ENCODE measurements at places on chromosomes 1 and 21.

DNA sequence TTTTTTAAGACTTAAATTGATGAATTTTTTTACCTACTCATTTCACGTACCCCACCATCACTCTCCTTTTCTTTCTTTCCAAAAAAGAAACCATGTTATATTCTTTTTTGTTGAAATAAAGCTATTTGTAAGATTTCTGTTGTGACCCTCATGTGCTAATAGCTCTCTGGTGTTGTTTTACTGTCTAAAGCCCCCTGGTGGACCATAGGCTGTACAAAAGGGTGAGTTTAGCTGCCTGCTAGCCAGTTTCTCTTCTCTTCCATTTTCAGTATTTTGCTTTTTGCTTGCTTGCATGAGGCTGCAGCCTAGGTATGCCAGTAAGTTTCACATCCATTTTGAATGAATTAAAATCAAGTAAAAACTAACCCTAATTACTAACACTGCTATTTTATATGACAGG, 15.6 kb upstream of the VAMP3 start:
- peak; percentile 5 for DNase-seq

DNA sequence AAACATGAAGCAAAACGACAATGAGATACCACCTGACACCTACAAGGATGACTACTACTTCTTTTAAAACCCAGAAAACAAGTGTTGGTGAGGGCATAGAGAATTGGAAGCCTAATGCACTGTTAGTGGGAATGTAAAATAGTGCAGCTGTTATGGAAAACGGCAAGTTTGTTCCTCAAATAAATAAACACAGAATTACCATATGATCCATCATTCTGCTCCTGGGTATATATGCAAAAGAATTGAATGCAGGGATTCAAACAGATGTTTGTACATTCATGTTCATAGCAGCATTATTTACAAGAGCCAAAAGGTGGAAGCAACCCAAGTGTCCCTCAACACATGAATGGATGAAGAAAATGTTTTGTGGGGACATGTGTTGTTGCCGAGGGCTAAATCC, 1.4 kb upstream of the S100A8 start:
- no peak for DNase-seq

DNA sequence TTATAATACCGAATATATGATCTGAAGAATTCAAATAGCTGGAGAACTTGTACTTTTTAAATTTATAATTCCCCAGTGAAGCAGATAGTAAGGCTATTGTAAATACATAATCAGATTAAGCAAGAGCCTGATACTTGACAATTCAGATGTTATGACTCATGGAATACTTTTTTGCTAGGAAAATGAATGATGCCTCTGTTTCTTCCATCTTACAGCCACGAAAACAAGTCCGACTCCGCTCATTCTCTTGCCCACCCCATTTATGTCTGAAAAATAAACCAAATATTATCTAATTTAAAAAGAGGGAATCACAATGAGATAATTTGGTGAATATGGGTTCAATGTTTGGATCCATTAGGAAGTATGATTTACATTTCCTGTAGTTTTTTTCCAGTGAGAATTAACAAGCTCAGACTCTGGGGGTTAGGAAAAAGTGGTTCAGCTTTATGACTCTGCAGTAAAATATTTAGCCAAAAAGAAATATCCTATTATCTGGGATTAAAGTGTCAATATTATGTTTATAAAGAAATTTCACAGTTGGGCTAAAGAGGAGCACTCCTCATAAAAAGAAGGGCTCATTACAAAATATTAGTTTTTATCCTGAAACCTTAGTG, 50.4 kb upstream of the DAB1 start:
- DNase-seq = peak; percentile 46

- peak; percentile 20 for DNase-seq
These were observed 149.9 kb upstream of the CAMK1G start for GRCh38 chr1:209433649-209434031.

DNA sequence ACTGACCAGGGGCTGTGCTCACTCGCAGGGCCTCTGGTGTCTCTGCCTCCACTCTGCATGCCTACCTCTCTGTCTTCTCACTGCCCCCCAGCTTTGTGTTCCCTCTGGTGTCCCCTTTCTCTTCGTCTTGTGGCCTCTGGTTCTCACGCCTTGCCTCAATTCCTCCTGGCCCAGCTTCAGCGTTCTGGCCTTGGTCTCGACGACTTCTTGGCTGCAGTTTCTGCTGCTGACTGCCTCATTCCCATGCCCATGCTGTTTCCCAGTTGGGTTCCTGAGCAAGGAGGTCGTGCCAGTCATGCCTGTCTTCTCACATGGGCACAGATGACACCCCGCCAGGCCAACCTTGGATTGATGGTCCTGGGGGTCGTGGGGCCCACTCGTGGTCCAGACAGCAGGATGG, 423.0 kb upstream of the VAMP3 start:
- DNase-seq = no peak

DNA sequence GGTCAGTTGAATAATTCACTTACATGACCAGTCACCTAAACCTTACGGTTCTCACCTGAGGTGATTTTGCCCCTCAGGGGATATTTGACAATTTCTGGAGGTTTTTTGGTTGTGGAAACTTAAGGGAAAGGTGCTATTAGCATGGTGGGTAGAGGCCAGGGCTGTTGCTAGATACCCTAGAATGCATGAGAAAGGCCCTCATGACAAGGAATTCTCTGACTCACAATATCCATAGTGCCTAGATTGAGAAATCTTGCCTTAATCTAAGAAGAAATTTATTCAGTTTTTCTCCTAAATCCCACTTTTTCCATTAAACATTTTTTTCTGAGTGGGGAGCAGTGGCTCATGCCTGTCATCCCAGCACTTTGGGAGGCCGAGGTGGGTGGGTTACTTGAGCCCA, 119.7 kb downstream of the TGFB2 start:
- DNase-seq = peak; percentile 40

GRCh38 chr1:61152469-61153105, 70.2 kb downstream of the NFIA start:
- DNase-seq = no peak

DNA sequence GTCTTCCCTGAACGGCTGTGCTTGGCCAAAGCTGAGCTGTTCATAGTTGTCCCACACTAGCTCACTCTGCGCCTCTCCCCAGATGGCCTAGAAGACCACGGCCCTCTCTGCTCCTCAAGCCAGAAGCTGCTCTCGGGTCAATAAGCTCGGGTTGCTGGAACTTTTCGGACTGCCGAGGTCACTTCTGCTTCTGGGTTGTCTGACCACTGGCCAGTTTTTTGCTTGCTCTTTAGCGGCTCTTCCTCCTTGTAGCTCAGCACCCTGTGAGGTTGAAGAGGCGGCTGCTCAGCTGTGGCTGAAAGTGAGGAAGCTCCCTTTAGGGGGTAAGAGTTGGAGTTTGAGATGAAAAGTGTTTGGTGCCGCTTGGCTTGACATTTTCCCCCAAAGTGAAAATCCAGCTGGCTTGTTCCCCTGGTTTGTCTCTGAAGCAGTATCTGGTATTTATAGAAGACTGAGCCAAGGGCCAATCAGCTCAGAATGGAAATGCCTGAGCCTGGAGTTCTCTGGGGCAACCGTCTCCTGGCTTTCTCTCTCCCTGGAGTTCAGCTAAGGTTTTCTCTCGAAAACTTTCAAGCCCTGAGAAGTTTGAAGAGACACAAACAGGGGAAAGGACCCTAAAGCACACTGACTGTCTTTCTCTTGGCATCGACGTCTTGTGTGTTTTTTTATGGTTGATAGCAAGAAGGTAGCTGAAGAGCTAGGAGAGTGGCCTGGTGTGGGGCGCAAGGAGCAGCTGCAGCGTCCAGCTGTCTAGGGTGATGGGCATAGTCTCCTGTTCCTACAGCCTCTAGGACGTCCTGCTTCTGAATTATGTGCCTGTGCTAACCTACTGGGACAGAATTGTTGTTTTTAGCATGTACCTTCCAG, 72.0 kb downstream of the SYT6 start:
- DNase-seq = no peak

GRCh38 chr1:220189750-220190347, 82.4 kb downstream of the RAB3GAP2 start:
- DNase-seq = peak; percentile 69

GRCh38 chr1:203742436-203742835, 22.5 kb upstream of the LAX1 start:
- DNase-seq = no peak

DNA sequence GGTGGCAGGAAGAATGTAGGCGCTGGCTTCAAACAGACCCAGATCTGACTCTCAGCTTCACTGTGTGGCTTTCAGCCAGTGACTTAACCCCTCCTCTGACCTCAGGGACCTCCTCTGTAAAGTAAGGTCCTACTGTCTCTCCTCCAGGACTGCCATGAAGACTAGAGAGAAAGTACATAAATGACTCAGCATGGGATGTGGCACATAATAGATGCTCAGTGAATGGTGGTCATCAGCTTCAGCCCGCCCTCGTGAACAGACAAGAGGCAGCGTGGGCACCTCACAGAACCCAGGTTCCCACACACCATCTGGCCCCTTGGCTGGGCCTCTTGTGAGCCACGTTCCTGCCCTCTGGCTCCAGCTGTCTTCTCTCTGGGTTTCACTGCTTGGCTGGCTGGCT, 126.0 kb downstream of the SYF2 start:
- DNase-seq = peak; percentile 10

DNA sequence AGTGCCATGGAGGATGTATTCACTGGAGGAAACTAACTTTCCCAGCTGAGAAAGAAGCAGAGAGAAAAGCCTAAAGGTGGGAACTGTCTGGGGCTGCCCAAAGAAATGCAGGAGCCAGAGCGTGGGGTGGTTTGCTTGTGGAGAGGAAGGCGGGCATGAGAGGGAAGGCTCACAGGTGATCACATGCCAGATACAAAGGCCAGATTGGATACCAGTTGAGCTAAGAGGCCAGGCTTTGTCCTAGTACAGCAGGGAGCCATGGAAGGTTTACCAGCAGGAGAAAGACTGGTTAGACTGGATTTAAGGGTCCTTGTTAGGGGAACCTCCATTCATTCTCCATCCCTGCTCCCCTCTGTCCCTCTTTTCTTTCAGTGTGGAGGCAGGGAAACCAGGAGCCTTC, 66.4 kb downstream of the BEND5 start:
- no peak for DNase-seq

DNA sequence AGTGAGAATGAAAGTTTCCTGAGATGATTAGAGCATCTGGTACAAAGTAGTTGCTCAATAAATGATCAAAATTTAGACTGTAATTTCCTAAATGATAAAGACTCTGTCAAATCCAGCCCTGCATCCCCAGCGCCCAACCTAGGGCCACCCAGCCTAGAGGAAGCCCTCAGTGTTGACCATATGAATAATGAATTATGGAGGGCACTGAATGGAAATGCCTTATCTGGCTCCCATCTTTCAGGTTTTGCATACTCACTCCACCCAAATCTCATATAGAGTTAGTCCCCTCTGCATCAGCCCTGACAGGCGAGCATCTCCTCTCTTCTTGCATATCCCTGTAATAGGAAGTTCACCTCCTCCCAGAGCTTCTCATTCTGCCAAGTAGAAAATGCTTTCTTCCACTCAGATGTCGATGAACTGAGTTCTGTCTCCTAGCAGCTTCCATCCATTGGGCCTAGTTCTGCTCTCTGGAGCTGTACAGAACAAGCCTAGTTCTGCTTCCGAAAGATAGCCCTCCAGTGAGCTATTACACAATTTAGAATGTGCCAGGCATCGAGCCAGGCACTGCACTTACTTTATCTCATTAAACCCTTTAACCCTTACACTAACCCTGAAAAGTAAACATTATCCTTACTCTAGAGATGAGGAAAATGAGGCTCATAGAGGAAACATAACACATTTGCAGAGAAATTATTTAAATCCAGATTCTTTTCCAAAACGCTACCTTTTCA, 20.9 kb downstream of the COA7 start:
- no peak for DNase-seq

DNA sequence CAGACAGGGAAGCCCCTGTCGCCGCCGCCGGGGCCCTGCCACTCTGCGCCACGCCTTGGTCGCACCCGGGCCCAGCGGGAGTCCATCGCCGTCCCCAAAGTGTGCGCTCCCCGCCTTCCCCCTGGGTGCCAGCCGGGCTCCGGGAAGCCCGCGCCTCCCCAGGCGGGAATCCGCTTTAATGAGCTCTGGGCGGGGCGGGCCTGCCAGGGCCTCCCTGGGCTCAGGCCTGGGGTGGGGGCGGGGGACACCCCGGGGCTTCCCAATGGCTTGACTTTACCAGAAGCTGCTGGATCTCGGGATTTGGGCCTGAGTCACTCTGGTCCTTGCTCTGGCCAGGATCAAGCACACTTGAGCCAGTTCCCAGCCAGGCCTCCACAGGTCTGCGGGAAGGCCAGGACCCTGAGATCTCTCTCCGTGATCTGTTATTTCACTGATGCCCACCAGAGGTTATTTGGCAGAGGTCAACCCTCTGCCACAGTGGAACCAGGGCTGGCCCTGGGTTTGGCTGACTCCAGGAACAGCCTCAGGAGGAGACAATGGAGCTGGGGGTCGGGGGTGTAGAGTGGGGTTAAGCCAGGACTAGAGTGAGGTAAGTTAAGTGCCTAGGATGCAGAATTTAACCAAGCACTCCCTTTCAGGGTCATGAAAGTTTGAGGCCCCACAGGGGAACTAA, 178.4 kb upstream of the EDN2 start:
- peak; percentile 83 for DNase-seq

- peak; percentile 53 for DNase-seq
These were observed 494.7 kb downstream of the SMYD3 start for GRCh38 chr1:246012341-246012740.

- DNase-seq = no peak
These were observed 123.1 kb downstream of the CLIC6 start for GRCh38 chr21:34791776-34792503.

DNA sequence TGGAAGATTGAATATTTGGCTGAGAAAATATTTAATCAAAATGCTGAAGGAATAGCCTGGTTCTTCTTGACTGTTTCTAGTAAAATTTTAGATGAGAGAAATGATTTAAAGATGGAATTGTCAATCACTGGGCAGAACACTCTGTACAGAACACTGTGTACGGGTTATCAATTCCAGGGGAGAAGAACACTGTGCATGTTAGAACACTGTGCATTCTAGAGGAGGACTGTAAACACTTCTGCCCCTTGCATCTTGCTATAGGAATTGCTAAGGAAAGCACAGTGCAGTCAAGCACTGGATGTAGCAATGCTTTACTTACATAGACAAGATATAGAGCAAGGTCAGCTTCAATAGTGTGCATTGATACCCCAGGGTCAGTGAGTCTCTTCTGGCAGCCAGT, 98.7 kb downstream of the RWDD3 start:
- DNase-seq = no peak

GRCh38 chr1:181129771-181130606, 41.5 kb downstream of the IER5 start:
- no peak for DNase-seq

DNA sequence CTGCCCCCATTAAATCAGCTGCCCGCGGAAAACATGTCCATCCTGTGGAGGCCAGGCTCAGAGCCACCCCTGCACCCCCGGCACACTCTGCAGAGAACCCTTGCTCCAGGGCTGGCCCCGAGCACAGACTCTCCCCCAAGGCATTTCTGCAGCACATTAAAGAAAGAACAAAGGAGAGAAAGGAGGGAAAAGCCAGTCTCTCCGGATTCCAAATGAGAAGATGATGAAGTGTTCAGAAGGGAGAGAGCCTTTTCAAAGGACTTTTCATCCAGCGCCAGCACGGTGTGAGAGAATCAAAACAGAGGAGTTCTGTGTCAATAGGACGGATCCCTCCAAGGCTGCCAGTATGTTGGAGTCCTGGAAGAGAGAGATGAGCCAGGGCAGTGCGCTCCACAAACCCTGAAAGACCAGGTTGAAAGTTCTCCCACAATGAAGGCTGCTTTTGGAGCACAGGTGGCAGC, 498.3 kb downstream of the NPHP4 start:
- no peak for DNase-seq
